AG09319 (cell line): ENCODE measurements at places on chromosomes 16 and 17.
A peak's percentile ranks its signal among the peaks of the same experiment; 100 is the strongest.

GRCh38 chr16:10428433-10429168 is 42.7 kb downstream of the ATF7IP2 start:
- no peak for DNase-seq

- no peak for DNase-seq
These were observed 235.7 kb downstream of the PMP22 start for GRCh38 chr17:15029469-15029868.

GRCh38 chr17:81460856-81461460 is 51.6 kb downstream of the ACTG1 start:
- DNase-seq, result no peak

DNA sequence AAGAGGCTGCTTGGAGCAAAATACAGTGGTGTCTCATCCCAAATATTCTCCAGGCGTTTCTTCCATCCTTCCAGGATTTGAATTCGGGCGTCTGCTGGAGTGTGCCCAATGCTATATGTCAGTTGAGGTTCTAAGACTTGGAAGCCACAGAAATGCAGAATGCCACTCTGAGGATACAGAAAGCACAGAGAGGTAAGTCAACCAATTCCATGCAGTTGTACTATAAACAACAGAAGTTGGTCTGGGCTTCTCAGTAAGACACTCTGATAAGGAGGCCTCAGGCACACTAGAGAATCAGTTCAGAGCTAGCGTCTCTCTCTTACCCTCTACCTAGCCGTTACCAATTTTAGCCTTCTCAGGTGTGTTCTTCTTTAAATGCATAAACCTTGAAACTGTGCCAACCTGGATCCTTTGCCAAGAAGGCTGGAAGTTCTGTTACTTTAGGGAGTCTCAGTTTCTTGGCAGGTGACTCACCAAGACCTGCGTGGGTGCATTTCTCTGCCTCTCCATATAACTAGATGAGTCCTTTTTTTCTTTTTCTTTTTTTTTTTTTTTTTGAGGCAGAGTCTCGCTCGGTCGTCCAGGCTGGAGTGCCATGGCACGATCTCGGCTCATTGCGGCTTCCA is 15.1 kb downstream of the NQO1 start:
- no peak for DNase-seq

DNA sequence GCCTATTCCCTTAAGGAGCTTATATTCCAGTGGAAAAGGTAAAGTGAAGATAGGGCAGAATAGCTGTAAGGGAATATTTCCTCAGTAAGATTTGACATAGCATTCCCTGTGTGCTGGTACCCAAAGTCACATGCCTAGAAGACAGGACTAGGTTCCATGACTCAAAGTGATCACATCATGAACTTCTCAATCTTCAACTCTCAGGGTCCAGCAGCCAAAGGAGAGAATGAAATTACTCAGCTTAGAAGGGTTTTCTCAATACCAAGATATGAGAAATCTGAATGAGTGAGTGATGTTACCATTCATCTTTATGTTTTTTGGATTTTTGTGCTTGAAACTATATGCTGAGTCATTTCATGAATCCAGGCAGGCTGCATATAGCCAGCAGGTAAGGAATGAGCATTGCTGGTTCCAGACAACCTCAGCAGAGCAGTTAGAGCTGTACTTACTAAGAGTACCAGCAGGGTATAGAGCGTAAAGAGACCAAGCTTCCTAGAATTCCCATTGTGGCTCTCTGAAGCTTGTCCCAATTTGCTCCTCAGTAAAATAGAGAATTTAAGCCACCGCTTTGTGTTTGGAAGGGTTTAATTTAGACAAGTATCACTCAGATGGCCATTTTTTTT is 91.1 kb downstream of the ANKFN1 start:
- no peak for DNase-seq

DNA sequence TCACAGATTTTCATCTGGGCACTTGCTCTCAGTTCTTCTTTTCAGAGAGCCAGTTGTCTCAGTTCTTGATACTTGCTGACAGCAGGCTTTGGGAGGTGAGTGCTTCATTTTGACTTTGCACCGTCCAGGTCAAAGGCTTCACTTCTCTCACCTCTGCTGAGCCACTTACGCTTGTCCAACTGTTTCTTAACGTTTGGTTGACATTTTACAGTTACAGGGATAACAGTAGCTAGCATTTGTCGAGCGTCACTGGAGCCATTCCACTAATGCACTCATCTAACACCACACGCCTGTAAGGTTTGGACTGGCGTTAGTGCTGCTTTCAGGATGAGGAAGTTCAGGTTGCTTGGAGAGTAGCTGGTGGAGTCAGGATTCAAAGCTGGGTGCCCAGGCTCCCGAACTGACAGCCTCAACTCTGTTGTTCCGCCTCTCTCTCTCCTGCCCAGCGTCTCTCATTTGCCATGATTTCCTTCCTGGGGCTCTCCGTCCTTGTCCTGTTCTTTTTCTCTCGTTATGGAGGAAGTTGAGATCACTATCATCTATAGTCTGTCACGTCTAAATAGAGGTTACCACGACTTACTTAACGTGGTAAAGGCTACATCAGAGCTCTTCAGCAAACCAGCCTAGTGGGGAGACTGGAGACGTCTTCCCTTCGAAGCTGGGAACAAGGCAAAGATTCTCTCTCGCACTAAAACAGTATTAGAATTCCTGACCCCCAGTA is 220.8 kb downstream of the RPTOR start:
- no peak for DNase-seq

DNA sequence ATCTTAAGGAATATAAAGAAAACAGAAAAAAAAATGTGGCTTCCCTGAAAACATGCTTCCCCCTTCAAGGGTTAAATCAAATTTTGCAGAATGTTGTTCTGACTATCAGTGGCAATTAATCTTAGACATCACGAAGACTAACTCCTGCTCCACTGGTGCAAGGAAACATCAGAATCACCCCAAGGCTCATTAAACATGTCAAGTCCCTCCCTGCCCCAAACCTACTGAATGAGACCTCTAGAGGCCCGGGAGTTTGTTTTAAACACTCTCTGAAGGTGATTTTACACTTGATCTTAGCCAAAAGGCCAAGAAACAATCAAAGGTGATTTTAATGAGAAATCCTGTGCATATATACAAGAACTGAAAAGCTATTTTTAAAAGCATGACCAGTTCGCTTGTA is 18.3 kb downstream of the PSME3IP1 start:
- DNase-seq, result no peak

- DNase-seq, result no peak
These were observed 61.2 kb downstream of the CLEC16A start for GRCh38 chr16:11005611-11005975.

GRCh38 chr17:17326275-17326875 is 23.2 kb downstream of the NT5M start:
- DNase-seq, result no peak

DNA sequence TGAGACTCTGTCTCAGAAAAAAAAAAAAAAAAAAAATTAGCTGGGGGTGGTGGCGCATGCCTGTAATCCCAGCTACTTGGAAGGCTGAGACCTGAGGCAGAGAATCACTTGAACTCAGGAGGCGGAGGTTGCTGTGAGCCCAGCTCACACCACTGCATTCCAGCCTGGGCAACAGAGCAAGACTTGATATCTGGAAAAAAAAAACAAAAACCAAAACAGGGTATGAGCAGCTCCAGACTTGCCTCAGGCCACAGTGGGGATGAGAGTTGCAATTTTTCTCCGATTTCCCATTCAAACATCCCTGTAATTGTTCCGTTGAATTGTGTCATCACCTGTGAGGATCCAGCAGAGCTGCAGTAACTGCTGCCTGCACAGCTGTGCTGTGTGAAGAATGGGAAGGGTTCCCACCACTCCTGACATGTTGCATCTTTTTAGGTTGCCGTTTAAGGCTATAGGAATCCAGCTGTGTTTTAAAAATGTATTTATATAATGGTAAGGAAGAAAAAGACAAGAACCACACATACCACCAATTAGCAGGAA is 150.0 kb downstream of the VPS53 start:
- no peak for DNase-seq

DNA sequence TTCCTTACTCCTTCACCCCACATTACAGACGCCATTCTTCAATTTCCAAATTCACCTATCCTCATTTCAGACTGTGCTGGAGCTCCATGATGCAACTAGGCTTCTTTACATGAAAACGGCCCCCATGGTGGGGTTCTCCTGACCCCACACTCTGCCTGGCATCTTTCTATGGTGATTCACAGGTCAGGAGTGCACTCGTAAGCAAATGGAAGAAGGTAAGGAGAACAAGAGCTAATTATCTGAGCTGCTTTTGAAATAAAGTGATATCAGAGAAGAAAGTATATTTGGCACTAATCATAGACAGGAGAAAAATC is 27.5 kb upstream of the SUPT4H1 start:
- no peak for DNase-seq

- peak; percentile 88 for DNase-seq
These were observed at the start of gene IRX5 for GRCh38 chr16:54930005-54930868. TSS of gene IRX5 (plus strand) at chr16:54930865. CDS start at chr16:54931199, 334 bp downstream.

DNA sequence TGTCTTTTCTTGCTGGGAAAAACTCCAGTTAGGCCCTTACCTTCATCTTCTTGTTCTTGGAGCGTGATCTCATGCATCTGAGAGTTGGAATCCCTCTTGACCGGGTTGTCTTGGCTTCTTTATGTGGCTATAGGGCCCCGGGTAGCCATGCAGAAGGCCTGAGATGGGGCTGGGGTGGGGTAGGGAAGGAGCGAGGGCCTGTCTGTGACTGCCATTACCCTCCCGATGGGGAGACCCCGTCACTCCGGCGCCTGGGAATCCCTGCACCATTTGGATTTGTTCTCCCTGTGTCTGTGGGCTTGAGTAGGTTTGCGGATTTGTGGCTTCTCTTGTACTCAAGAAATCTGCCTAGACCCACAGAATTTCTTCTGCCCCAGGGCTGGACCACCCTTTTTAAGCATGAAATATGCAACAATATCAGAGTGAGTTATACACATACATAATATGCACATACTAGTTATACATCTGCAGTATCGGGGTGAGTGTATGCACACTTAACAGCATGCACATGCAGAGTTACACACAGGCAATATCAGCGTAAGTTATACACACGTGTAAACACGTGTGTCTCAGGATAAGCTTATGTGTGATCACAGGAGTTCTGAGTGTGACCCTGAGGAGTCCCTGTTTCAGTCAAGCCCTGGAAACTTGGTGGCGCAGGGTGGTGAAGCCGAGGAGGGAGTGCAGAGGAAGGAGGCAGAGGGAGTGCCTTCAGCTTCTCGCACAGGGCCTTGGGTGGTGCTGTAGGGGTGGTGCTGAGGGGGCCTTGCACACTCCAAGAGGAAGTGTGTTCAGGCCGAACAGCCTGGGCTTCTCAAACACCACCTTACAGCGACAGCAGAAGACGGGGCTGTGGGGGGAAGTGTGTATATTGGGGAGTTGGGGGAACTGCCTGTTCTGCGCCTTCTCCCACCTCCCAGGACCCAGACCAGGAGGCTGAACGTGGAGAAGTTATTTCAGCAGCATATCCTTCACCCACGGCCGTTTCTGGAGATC is 18.5 kb downstream of the CCDC42 start:
- no peak for DNase-seq
